ENCODE measurements at places on chromosomes 6 and 20.

GRCh38 chr6:149003560-149003959 is 256.7 kb downstream of the UST start:
- no peak for DNase-seq

DNA sequence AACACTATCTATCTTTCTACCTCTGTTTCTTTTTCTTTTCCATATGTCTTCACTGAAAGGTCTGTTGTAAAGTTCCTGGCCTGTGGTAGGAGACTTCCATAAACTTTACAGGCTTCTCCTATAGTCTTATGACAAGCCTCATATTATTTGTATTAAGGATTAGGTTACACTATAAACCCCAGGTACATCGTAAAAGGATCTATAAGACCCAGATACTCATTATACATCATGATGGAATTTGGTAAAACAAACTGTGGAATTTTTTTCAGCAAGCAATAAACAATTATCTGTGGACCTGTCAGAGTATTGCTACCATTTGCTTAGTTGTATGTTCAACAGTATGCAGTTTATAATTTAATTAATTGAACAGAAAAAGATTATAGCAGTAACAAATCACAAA is 55.5 kb downstream of the RFX6 start:
- DNase-seq, result no peak

DNA sequence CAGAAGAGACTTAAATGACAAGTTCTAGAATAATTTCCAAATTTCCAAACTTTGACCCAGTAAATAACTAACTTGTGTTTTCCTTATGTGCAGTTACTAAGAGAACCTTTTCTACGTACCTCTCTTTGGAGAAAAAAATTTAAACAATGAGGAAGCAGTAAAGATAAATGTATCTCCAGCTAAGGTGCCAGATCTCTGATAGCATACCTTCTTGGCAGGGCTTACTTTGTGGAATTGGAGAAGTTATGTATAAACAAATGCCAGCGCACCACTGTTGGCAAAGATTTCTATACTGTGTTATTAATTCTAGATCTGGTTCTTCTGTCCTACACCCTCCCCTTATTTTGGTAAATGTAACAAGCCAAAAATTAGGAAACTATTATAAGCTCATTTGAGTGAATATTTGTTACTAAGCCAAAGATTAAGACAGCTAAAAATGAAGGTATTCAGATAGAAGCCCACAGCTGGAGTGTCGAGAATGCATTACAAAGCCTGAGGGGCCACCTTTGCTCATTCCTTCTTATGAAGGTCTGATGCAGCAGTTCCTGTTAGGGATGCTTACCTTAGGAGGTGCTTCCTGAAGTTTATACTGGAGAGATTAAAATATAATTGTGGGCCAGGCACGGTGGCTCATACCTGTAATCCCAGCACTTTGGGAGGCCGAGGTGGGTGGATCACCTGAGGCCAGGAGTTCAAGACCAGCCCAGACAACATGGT is 373.1 kb upstream of the SOX4 start:
- DNase-seq, result no peak

GRCh38 chr6:138727182-138727581 is 46.4 kb upstream of the CCDC28A start:
- DNase-seq, result no peak

DNA sequence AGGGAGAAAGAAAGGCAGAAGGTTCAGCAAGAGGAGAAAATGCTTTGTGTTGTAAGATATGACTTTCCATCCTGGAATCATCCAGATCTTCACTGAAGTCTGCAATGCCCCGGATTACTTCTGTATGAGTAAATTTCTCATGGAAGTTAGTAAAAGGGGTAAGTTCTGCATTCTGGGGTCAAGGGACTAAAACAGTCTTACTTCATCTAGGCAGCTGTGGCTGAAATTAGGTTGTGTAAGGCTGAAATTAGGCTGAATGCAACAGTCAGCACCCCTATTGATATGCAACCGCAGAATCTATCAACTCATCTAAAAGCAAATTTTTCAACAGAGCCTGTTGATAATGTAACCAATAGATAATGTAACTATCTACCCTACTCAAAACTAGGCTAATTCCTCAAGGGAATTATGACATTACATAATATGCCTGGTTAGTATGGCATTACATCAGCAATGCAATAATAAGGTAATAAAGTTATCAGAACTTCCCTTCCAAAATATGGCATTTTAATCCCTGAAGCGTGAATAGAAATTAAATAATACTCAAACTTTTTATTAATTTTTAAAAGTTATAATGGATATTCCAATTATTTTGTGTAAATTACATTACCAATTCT is 671.7 kb upstream of the CITED2 start:
- DNase-seq, result no peak

DNA sequence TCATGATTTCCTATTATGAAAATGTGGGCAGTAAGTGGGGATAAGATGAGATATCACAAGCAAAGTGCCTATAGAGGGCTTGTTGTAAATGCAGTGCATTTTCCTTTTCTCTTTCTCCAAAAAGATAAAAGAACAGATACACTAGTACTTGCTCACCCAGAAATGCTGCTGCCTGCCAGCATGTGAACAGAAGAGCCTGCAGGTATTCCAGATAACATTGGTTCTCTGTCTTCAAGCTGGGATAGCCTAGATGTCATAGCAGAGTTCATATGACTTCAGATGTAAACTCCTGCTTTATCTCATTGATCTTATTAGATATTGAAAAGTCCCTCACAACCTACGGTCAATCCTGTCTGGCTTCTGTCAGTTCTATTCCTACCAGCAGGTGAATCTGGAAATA is 123.7 kb downstream of the TMEM200A start:
- no peak for DNase-seq

GRCh38 chr6:160089534-160089897 is 32.1 kb upstream of the SLC22A1 start:
- no peak for DNase-seq

- no peak for DNase-seq
These were observed 51.6 kb downstream of the GOPC start for GRCh38 chr6:117550618-117551242.

GRCh38 chr6:43255408-43256054 is 12.2 kb downstream of the TTBK1 start:
- DNase-seq, result no peak

GRCh38 chr20:63698739-63699465 is 2.5 kb downstream of the TNFRSF6B start:
- no peak for DNase-seq

DNA sequence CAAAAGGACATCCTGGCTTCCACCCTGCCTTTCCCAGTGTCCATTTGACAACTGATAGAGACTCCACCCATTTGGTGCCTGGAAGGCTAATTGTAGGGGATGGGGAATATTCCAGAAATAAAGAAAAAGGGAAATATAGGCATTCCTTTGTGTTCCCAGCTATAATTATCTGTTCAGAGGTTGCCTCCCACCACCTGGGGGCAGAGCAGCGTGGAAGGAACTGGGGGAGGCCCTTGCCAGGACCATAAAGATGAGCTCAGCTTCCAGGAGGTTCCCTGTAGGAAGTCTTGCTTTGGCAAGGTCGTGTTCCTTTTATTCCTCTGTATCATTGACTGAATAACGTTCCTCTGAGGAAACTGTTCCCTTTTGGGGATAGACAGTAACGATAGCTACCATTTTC is 214.7 kb downstream of the TFAP2C start:
- DNase-seq, result no peak

DNA sequence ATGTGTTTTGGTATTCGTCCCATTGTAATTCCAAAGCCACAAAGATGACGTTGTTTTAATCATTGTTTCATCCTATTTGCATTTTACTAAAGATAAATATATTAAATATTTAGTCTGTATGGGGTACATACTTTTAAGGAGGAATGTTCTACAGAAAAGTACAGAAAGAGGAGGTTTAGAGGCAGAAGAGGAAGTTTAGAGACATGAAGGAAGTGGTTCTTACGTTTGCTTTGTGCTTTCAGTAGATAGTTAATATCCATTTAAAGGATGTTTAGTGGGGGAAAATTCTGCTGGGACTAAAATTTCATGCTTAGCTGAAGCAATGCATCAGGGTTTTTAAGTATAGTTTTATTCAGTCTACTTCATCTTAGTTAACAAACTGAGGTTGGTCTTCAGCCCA is 116.6 kb downstream of the CRYBG1 start:
- DNase-seq, result no peak

DNA sequence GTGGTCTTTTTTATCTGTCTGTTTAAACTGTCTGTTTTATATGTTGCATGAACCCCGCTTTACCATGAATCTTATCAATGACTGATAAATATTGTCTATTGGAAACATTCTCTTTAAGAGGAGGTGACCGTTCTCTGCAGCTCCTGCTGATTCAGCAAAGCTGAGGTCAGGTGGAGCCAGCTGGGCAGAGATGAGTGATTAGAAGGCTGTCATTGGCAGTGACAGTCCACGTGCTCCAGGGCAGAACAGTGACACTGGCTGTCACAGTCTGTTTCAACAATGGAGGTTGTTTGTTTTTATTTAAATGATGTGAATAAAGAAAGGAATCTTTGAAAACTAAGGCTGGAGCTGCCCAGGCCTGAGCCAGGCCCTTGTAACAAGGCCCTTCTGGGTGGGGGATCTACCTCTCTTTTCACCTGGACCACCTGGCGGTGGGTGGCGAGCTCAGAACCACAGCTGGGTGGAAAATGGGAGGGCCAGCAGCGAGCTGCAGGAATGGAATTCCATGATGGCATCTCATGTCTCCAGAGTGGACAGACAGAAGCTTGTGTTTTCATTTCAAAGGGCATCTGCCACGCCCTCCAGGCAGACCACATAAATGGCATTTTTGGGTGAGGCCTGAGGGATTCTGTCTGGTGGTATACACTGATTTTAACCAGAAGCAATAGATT is 12.6 kb downstream of the SYNJ2 start:
- DNase-seq, result no peak

DNA sequence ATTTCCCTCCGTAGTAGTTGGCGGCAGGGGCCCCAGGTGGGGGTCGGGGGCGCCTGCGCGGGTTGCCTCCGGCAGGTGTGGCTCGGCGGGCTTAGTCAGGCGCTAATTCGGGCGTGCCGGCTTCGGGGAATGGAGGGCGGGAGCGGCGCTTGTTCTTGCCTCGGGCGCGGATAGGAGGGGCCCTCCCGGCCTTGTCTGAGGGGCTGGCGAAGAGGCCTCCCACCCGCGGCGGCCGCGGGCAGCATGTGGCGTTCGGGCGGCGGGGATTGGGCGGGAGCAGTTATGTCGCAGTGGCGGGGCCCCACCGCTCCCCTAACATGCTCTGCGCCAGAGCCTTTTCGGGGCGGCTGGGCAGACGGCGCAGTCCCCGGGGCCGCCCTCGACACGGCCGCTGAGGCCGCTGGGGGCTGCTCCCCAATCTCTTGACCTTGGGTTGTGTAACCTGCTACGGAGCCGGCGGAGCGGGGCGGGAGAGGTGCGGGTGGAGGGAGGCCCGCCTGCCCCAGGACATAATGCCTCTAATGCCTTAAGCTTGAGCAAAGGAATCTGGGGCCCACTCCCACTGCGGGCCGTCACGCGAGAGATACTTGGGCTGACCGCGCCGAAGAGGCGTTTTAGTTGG is 1.1 kb downstream of the AMD1 start:
- DNase-seq, result no peak

- DNase-seq, result no peak
These were observed 2.7 kb upstream of the EEF1A1 start for GRCh38 chr6:73523434-73524123.

- no peak for DNase-seq
These were observed 165.1 kb downstream of the LMBRD1 start for GRCh38 chr6:69631552-69632346.

GRCh38 chr20:19996222-19996621 is 20.9 kb upstream of the NAA20 start:
- DNase-seq, result no peak

DNA sequence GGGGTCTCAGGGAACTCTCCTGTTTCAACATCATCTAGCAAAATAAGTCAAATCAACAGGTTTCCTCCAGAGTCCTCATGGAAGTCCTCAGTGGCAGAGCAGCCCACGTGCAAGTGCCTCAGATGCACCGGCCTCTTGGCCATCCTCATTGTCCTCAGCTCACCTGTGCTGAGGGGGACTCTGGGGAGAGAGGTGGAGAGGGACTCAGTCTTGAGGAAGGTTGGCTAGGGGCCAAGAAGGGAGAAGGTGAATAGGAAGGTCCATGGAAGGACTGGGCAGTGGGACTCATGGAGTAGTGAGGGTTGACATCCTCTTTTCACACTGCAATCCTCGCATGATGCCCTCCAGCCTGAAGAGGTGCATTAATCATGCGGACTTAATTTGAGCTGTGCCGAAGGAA is 77.9 kb upstream of the DUSP22 start:
- DNase-seq, result no peak

DNA sequence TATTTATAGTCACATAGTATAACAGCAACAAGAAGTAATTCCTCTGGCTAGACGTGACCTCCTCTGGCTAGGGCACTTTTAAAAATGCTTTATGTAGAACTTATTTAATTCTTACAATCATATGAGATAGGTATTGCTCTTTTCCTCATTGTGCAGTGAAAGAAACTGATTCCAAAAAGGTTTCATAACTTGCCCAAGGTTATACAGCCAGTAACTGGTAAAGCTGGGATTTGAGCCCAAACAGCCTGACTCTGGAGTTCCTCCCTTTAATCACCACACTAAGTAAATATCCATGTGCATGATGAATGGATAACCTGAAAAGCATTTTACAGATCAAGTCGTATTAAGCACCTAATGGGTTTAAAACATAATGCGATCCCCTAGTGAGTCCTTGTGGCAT is 214.6 kb downstream of the PRL start:
- DNase-seq, result no peak

DNA sequence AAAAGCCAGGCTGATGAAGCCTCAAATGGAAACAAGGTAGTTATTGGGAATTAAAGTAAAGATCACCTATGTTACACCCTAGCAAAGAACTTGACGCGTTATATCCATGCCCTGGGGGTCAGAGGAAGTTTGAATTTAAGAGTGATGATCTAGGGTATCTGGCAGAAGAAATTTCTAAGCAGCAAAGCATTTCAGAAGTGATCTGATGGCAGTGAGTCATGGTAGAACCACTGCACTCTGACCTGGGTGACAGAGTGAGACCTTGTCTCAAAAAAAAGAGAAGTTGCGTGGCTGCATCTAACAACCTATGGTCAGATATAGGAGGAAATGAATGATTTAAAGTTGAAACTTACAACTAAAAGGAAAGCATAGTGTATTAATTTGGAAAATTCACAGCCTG is 45.2 kb downstream of the SCP2D1 start:
- no peak for DNase-seq

GRCh38 chr6:18579869-18580268 is 192.7 kb downstream of the RNF144B start:
- no peak for DNase-seq
